Activated B cell treated with CpG ODN at 0.5 μM for 24 hours (primary cell): ENCODE measurements at places on chromosomes 6 and 20. TPM values are rescaled to one million over a fixed set of nuclear protein-coding genes. Genes with fewer than 3 reads are reported as not detected.

DNA sequence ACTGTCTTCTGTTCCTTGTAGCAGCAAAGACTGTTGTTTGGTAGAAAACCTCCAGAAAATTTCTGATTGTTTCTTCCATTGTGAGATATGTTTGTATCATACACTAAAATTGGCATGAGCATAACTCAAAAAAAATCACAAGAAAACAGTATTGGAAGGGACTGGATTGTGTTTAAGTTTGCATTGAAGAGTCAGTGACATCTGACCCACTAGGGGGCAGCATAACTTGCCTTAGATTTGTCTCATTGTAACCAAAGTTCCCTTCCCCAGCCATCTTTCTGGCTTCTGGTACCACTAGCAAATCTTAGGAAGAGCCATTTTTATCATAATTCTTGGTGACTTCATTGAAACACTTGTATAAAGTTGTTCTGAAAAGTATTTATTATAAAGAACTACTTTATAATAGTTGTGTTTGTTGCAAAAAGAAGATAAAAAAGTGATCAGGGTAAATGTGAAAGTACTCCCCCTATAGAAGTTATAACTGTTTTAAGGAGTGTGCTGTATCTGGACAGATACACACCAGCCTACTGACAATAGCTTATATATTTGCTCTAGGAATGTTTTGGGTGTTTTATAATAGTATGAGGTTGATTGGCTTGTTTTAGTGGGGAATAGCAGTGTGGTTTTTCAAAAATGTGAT is 7.7 kb downstream of the CSTF1 start:
- peaks cover 83% of the 10 kb centered on the region for H3K36me3 ChIP-seq
- DNase-seq, result no peak

- peaks cover 27% of the 10 kb centered on the region for H3K4me1 ChIP-seq
- H3K36me3 ChIP-seq, result peaks cover 2% of the 10 kb centered on the region
- DNase-seq, result no peak
- no peaks in the 10 kb centered on the region for H3K27me3 ChIP-seq
- H3K27ac ChIP-seq, result no peak overlapping the region
Observed at GRCh38 chr20:404088-404487, 4.0 kb upstream of the RBCK1 start.

- no peak for DNase-seq
- H3K4me1 ChIP-seq, result peaks cover 45% of the 10 kb centered on the region
- H3K4me3 ChIP-seq, result no peak overlapping the region
- no peaks in the 10 kb centered on the region for H3K36me3 ChIP-seq
- H3K27me3 ChIP-seq, result no peaks in the 10 kb centered on the region
Observed at GRCh38 chr20:57500962-57501361, 24.0 kb downstream of the CTCFL start.

C20orf141 gene
- total RNA-seq, result not detected in 2 replicates
